ENCODE measurements at places on chromosomes 11 and 22.
A peak's percentile ranks its signal among the peaks of the same experiment; 100 is the strongest.

DNA sequence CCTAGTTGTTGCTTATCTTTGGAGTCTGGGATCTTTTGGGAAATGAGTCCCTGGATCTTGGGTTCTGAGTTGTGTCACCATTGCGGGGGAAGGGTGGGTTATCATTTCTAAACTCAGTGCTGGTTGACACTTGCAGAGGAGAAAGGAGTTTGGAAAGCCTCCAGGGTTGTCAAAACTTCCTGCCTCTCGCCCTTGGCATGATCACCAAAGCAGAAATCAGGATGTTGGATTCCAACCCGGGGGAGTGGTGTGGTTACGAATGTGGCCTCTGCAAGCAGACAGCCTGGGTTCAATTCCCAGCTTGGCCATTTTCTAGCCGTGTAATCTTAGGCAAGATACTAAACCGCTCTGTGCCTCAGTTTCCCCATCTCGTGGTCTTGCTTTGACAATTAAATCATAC, 24.3 kb downstream of the CD6 start:
- no peak for DNase-seq

DNA sequence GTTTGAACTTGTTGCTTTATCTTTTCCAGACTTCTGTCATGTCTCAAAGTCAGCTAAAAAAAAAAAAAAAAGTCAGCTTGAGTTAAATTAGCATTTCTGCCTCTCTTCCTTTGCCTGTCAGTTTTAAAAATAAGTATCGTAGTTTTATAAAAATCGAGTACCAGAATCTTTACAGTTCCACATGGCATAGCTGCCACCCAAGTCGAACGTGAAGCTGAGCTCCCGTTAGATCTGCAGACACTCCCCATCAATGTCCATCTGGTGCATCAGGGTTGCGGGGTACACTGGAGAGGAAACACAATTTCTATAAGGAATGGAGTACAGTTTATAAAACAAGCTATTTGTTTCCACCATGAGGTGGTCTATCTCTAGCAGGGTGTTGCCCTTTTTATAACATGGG, 41.0 kb upstream of the CCND1 start:
- DNase-seq: no peak

- peak; percentile 41 for DNase-seq
Observed at GRCh38 chr11:64894070-64894811, 15.8 kb upstream of the EHD1 start.

- DNase-seq: no peak
Observed at GRCh38 chr11:17019232-17019631, 5.0 kb upstream of the PLEKHA7 start.

DNA sequence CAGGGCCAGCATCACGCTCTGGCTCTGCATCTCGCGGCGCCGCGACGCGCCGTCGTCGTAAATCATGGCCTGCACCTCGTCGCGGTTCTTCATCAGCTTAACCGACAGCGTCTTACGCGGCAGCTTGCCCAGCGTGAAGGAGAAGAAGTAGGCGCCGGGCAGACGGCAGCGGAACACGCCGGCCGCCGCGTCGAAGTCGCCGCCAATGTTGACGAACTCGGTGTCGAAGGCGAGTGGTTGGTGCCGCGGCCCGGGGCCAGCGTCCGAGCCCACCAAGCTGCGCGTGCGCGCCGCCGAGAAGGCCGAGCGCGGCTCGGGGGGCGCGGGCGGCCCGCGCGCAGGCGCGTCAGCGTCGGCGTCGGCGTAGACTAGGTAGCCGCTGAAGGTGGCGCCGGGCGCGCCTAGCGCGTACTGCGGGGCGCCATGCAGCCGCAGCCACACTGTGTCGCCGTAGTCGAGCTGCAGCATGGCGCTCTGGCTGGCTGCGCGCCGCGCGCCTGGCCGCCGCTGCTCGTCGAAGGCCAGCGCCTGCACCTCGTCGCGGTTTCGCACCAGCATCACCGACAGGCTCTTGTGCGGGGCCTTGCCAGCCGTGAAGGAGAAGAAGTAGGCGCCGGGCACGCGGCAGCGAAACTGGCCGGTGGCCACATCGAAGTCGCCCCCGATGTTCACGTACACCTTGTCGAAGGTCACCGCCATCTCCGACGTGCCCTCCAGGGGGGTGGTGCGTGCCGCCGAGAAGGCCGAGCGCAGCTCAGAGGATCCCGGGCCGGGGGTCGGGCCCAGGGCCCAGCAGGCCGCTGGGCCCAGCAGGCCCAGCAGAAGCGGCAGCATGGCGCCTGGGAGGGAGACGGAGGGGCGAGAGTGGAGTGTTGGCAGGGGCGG, 3.7 kb downstream of the FAM180B start:
- no peak for DNase-seq

- DNase-seq: peak; percentile 41
Observed at GRCh38 chr11:35619855-35620640, 1.8 kb downstream of the FJX1 start.

DNA sequence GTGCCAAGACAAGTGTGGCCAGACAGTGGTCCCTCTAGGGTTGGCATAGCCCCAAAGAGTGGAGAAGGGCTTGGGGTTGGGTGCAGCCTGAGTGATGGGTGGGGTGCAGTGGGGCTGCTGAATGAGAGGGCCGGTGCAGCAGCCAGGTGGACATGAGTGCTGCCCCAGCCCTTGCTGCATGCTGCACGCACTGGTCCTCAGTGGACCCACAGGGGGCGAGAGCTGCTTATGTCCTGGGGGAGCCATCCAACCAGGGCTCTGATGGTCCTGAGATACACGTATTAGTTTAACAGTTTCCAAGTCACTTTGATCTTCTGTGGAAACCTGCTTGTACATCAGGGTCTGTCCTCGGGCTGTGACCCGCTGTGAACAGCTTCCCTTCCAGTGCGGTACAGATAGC, 23.9 kb upstream of the ACR start:
- no peak for DNase-seq

GRCh38 chr11:74179234-74180052, 8.4 kb downstream of the PPME1 start:
- no peak for DNase-seq

- no peak for DNase-seq
Observed at GRCh38 chr11:70872955-70873735, 379.2 kb downstream of the SHANK2 start.

DNA sequence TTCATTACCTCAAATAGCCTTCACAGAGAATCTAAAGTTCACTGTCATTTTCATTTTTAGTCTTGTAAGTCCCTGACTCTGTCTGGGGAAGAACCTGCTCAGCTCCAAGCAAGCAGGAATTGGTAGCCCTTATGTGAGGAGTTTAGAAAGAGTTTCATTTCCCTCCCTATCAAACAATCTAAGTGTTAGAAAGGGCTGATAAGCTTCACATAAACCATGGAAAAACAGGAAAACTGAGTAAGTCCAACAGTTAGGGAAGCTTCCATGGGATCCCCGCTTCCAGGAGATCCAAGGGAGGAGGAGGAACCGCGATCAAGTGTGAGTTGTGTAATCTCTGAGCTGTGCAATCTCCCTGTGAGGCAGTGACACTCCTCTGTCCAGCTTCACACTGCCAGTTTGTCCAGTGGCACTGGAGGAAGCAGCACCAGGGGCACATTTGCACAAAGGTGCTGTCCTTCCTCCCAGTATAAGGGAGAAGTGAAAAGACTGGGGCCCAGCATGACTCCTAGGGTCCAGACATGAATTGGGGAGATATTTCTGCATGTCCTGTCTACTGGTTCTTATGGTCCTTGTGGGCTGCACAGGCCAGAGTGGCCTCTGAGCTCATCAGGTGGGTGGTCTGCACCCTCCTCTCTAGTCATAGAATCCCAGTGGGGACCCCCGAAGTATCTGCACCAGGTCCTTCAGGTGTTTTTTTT, 4.3 kb downstream of the PRAME start:
- DNase-seq: no peak

DNA sequence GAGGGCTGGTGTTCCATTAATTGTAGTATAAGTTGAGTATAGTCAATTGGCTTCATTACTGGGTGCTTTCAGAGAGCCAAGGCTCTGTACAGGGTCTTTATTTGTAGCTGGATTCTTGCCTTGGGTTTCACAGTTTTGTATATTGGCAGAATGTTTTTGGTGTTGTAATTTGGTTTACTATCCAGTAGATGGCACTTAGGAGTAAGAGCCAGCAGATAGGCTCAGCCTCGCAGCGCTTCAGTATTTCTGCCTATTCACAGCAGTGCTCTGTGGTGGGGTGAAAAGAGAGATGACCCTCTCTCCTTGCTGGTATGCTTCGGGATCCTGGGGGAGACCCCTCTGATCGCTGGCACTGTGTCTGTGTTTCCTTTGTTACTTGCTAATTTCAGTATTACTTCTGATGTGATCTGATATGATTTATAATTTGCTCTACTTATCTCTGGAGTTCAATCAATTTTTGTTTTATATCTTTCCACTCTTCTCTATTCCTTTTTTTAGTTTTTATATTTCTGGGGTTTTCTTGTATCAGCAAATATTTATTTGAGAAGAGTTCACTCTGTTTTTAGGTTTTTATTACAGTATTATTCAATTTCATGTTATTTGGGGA, 52.2 kb downstream of the ANO5 start:
- peak; percentile 52 for DNase-seq

- no peak for DNase-seq
Observed at GRCh38 chr11:1085440-1086170, 10.9 kb downstream of the MUC2 start.

DNA sequence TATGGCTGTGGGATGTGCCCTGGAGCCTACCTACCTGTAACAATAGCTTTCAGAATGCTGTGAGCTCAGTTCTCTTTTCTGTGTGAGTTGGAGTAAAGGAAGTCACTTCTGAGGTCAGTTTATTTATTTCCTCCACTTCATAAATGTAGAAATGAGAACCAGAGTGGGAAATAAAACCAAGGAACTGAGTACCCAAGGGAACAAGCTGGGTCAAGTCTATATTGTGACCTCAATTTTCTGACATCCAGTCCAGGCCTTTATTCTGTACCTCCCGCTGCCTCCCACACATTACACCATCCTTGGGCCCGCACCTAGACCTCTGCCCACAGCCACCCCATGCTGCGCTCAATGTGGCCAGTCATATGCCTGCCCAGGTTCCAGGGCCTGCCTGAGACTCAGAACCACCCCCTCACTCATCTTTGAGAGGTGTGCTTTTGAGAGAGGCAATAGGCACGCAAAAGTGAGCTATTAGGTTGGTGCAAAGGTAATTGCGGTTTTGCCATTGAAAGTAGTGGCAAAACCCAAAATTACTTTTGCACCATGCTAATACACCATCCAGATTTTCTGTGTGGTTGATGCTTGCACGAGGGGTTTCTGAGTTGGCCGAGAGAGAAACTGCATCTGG, 9.8 kb downstream of the MS4A6E start:
- DNase-seq: no peak

DNA sequence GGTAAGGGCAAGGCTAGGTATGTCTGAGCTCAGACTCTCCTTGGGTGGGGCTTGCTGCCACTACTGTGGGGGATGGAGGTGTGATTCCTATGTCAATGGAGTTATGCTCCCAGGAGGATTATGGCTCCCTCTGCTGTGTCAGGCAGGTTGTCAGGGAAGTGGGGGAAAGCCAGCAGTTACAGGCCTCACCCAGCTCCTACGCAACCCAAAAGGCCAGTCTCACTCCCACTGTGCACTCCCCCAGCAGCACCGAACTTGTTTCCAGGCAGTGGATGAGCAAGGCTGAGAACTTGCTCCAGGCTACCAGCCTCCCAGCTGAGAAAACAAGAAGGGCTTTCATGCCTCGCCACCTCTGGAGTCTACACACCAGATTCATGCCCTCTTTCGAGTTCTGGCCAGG, 18.2 kb downstream of the C11orf91 start:
- DNase-seq: no peak

DNA sequence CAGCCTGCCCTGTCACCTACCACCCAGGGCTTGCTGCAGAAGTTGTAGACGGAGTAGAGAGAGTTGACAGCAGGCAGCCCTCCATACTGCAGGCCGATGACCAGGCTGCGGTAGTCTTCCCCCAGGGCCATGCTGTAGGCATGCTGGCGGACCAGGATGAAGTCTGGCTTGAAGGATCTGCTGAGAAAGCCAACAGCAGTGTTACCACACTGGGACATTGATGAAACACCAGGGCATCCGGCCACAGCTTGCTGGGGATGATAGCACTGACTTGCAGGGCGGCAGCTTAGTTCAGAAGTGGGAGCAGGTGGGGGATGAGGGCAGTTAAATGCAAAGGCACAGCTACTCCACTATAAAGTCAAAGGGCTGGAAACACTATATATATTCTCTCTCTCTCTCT, 67.4 kb downstream of the TIMP3 start:
- DNase-seq: no peak

GRCh38 chr11:44708523-44709280, 18.1 kb upstream of the TSPAN18 start:
- DNase-seq: no peak

DNA sequence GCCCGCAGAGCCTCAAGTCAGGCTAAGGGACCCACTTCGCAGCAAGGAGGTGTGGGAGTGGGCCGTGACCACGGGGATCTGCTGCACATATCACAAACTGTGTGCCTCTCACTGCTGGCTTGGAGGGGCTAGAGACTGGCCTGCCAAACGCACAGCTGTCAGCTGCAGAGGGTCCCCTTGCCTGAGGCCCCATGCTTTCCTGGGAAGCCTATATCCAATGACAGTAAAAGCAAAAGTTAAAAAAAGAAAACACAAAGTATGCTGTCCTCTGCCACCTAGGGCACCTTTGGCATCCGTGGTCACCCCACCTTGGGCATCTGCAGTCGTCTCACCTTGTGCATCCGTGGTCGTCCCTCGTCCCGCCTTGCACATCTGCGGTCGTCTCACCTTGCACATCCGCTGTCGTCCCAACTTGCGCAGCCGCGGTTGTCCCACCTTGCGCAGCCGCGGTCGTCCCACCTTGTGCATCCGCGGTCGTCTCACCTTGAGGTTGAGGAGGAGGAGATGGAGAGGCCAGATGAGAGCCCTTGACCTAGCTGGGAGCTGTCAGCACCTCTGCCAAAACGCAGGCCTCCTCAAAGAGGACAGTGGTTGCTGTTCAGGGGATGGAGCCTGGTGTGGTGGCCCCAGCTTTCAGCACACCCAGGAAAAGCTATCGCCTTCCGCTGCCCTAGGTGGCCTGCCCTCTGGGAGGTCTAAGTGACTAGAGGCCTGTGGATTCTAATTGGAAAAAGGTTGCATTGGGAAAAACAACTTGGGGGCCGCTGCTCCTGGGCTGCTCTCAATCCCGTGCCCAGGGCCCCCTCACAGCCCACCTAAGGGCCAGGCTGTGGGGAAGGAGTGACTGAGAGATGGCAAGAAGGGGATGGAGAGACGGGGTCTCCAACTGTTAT, 90.5 kb downstream of the MYEOV start:
- DNase-seq: no peak

DNA sequence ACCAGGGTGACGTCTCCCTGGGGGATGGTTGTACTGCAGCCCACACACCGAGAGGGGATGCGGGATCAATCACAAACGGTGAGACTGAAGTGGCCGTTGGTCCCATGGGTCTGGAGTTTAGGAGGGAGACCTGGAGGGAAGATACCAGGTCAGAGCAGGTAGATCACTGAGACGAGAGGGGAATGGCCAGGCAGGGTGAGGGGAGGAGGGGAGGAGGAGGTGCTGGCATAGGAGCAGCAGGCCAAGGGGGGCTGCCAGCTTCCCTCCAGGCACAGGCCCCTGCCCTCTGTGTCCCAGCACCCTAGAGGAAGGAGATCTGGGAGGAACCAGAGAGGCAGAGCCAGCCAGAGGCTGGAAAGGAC, 7.0 kb downstream of the MAPK8IP2 start:
- DNase-seq: no peak

DNA sequence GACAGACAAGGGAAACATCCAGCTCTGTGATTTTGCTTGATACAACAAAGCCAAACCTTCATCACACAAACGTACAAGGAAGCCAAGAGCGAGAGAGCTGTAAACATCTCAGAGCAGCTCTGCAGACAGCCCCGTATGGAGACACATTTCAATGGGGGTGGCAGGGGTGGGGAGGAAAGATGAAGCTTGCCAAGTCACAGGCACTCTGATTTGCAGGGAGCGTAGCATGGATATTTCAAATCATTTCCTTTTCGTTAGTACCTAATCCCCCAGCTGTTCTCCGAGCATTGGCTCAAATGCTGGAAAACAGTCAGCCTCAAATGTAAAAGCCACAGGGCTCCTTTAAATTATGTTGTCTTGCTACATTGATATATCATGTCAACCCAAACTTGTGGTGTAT, 458.9 kb upstream of the CADM1 start:
- DNase-seq: peak; percentile 23

Data from NCI-H2171 (cell line).